ENCODE measurements at places on chromosomes 6 and 20.

GRCh38 chr6:3813150-3813780, 35.9 kb upstream of the FAM50B start:
- H3K27ac ChIP-seq, result no peak overlapping the region
- H3K27me3 ChIP-seq, result no peaks in the 10 kb centered on the region
- H3K36me3 ChIP-seq, result no peaks in the 10 kb centered on the region
- no peak for DNase-seq
- H3K4me3 ChIP-seq, result no peak overlapping the region

DNA sequence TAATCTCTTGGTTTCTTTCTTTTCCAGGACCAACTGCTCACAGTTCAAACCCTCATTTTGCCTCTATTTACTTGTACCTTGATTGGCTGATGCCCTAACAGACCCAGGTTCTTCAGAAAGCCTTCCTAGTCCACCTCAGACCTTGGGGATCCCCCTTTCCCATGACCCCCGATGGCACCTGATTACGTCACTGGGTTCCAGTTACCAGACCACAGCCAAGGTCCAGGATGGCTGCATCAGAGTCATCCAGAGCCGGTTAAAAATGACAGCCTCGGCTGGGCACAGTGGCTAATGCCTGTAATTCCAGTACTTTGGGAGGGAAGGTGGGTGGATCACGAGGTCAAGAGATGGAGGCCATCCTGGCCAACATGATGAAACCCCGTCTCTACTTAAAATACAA, 4.5 kb downstream of the HLA-DOA start:
- no peak overlapping the region for H3K4me3 ChIP-seq
- no peak overlapping the region for H3K27ac ChIP-seq
- peaks cover 2% of the 10 kb centered on the region for H3K4me1 ChIP-seq
- H3K36me3 ChIP-seq, result no peaks in the 10 kb centered on the region
- DNase-seq, result no peak

- no peak for DNase-seq
- no peak overlapping the region for H3K4me3 ChIP-seq
- H3K4me1 ChIP-seq, result no peaks in the 10 kb centered on the region
- H3K36me3 ChIP-seq, result no peaks in the 10 kb centered on the region
- no peak overlapping the region for H3K27ac ChIP-seq
These were observed 6.8 kb downstream of the SASH1 start for GRCh38 chr6:148349466-148349865.

GRCh38 chr6:14217728-14218518, 100.4 kb downstream of the CD83 start:
- H3K27ac ChIP-seq, result no peak overlapping the region
- H3K4me3 ChIP-seq, result no peak overlapping the region
- H3K4me1 ChIP-seq, result peaks cover 1% of the 10 kb centered on the region
- no peaks in the 10 kb centered on the region for H3K27me3 ChIP-seq

DNA sequence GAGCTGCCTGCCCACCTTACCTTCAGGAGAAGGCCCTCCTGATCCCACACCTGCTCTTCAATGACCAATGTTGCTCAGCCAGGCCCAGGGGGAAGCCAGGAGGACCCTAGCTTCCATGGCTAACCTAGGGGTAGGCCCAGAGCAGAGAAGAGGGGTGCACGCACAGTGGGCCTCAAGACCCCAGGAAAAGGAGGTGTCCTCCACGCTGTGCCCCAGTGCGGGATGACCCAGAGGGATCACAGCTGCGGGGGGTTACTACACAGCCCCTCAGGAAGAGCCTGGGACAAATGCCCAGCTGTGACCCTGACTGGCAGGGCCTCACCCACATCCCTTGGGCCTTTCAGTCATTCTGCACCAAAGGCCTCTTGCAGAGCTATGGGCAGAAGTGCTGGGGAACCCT, 31.6 kb upstream of the APMAP start:
- no peak overlapping the region for H3K27ac ChIP-seq
- peaks cover 8% of the 10 kb centered on the region for H3K4me1 ChIP-seq
- H3K4me3 ChIP-seq, result no peak overlapping the region
- no peaks in the 10 kb centered on the region for H3K27me3 ChIP-seq

GRCh38 chr6:29834564-29835436, 7.2 kb downstream of the HLA-G start:
- H3K4me3 ChIP-seq, result no peak overlapping the region
- H3K36me3 ChIP-seq, result no peaks in the 10 kb centered on the region
- DNase-seq, result no peak

DNA sequence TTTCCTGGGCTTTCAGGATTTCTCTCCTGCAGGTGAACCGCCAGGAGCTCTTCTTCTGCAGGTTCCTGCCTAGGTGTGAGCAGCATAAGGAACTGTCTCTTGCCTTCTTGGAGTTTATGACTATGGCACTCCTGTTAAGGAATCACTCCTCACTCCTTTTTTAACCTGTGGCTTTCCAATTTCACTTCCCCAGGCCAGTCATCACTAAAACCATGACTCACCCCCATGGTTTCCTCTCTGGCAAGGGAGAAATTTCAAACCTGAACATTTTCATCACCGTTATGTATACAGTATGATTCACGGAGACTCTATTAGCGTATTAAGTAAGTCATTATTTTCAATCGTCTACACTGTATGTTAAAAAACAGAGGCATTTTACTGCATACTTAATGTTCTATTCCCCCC, 78.2 kb upstream of the ARID1B start:
- H3K27ac ChIP-seq, result no peak overlapping the region
- no peaks in the 10 kb centered on the region for H3K27me3 ChIP-seq
- DNase-seq, result no peak
- no peak overlapping the region for H3K4me3 ChIP-seq
- no peaks in the 10 kb centered on the region for H3K36me3 ChIP-seq

DNA sequence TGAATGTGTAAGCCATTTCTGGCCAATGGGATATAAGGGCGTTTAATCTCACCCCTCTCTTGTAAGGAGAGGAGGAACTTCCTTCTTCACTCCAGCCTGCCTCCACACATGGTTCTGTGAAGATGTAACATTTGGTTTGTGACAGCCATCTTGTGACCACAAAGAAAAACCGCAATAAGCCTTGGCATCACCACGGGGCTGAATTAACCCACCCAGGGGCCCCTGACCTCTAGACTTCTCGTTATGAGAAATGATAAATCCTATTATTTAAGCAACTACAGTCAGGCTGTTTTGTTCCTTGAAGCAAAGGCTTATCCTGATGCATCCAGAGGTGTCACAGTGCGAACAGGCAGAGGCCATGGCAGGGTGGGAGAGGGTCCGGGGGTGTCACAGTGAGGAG, 139.7 kb downstream of the CDC5L start:
- H3K27ac ChIP-seq, result no peak overlapping the region
- H3K27me3 ChIP-seq, result no peaks in the 10 kb centered on the region
- no peaks in the 10 kb centered on the region for H3K4me1 ChIP-seq
- no peak overlapping the region for H3K4me3 ChIP-seq
- H3K36me3 ChIP-seq, result no peaks in the 10 kb centered on the region

GRCh38 chr6:37820718-37821079, 1.2 kb downstream of the ZFAND3 start:
- H3K36me3 ChIP-seq, result no peaks in the 10 kb centered on the region
- DNase-seq, result no peak
- peak overlapping the region; percentile 88 for H3K4me3 ChIP-seq
- H3K27ac ChIP-seq, result no peak overlapping the region
- peaks cover 12% of the 10 kb centered on the region for H3K4me1 ChIP-seq

GRCh38 chr6:26372308-26373144, 7.5 kb downstream of the BTN3A2 start:
- no peak overlapping the region for H3K4me3 ChIP-seq
- H3K4me1 ChIP-seq, result no peaks in the 10 kb centered on the region
- DNase-seq, result no peak
- H3K27me3 ChIP-seq, result no peaks in the 10 kb centered on the region
- no peak overlapping the region for H3K27ac ChIP-seq
- H3K36me3 ChIP-seq, result no peaks in the 10 kb centered on the region

DNA sequence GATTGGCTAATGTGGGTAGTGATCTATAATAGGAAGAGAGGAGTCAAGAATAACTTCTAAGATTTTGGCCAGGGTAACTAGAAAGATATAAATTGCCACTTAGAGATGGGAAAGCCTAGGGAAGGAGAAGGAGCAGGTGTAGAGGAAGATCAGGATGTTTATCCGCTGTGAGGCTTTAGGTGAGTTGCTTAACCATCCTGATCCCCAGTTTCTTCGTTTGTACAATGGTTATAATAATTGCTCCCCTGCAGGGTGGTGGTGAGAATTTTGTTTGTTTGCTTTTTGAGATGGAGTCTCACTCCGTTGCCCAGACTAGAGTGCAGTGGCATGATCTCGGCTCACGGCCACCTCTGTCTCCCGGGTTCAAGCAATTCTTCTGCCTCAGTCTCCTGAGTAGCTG, 2.4 kb upstream of the MYMX start:
- no peak overlapping the region for H3K4me3 ChIP-seq
- peaks cover 5% of the 10 kb centered on the region for H3K4me1 ChIP-seq
- H3K27ac ChIP-seq, result no peak overlapping the region

DNA sequence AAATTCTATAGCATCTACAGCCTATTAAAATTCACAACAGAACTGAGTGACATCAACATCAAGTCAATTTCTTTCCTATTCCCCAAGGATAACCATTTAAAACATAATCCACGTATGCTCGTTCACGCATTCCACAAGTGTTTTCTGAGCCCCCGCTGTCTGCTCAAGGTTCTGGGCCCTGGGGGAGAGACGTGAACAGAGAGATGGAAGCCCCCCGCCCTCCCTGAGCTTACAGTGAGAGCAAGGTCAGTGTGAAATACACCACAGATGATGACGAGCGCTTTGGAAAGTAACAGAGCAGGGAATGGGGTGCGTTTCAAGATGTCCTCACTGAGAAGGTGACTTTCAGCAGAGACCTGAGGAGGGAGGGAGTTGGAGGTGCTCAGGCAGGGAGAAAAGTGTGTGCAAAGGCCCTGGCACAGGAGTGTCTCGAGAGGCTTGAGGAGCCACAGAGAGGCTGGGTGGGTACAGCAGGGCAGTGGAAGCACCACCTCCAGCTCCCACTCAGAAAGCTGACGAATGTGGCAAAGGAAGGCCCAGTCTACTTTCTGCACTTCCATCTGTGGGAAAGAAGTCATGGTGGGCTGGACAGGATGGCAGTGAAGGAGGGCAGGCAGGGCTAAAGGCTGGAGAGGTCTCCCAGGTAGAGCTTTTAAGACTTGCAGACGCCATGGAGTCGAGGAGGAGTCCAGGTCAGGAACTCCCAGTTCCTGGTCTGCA, 88.3 kb downstream of the DLL1 start:
- no peak for DNase-seq
- H3K27ac ChIP-seq, result no peak overlapping the region
- H3K4me3 ChIP-seq, result no peak overlapping the region
- H3K27me3 ChIP-seq, result no peaks in the 10 kb centered on the region
- H3K4me1 ChIP-seq, result no peaks in the 10 kb centered on the region

- no peaks in the 10 kb centered on the region for H3K36me3 ChIP-seq
- no peak overlapping the region for H3K4me3 ChIP-seq
- H3K27ac ChIP-seq, result no peak overlapping the region
- H3K27me3 ChIP-seq, result no peaks in the 10 kb centered on the region
- H3K4me1 ChIP-seq, result peaks cover 13% of the 10 kb centered on the region
- no peak for DNase-seq
These were observed 13.8 kb downstream of the BICRAL start for GRCh38 chr6:42795651-42796050.

DNA sequence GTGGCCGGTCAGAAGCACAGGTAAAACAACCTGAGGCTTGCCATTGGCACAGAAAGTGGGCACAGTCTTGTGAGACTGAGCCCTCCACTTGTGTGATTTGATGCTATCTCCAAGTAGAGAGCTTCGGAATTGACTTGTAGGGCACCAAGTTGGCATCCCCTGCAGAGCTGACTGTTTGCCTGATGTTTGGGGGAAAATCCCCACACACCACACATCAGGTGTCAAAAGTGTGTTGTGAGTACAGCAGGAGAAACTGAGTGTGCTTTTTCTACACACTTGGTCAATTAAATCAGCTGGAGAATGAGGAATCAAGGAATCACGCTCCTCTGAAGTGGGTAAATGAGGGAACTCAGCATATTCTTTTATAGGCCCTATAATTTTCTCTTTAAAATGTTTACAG, 989 bp downstream of the SERINC3 start:
- H3K4me3 ChIP-seq, result peak overlapping the region; percentile 99
- no peak for DNase-seq
- H3K4me1 ChIP-seq, result peaks cover 13% of the 10 kb centered on the region
- no peaks in the 10 kb centered on the region for H3K36me3 ChIP-seq
- peak overlapping the region; percentile 95 for H3K27ac ChIP-seq
- no peaks in the 10 kb centered on the region for H3K27me3 ChIP-seq

GRCh38 chr6:133877116-133877515, 11.8 kb upstream of the TCF21 start:
- H3K27ac ChIP-seq, result no peak overlapping the region
- no peaks in the 10 kb centered on the region for H3K36me3 ChIP-seq
- H3K4me3 ChIP-seq, result peak overlapping the region; percentile 3
- DNase-seq, result no peak

GRCh38 chr6:149217466-149217888, 100.0 kb upstream of the TAB2 start:
- no peaks in the 10 kb centered on the region for H3K36me3 ChIP-seq
- H3K27ac ChIP-seq, result no peak overlapping the region
- H3K4me1 ChIP-seq, result peaks cover 3% of the 10 kb centered on the region
- H3K27me3 ChIP-seq, result no peaks in the 10 kb centered on the region
- no peak for DNase-seq

GRCh38 chr6:160812097-160812496, 110.1 kb downstream of the PLG start:
- H3K4me3 ChIP-seq, result no peak overlapping the region
- no peak overlapping the region for H3K27ac ChIP-seq
- H3K36me3 ChIP-seq, result no peaks in the 10 kb centered on the region
- H3K4me1 ChIP-seq, result no peaks in the 10 kb centered on the region
- no peak for DNase-seq

GRCh38 chr6:19052219-19052618, 665.1 kb downstream of the RNF144B start:
- no peak overlapping the region for H3K27ac ChIP-seq
- no peak overlapping the region for H3K4me3 ChIP-seq
- H3K4me1 ChIP-seq, result no peaks in the 10 kb centered on the region
- H3K36me3 ChIP-seq, result no peaks in the 10 kb centered on the region
- no peak for DNase-seq

- H3K27me3 ChIP-seq, result no peaks in the 10 kb centered on the region
- H3K36me3 ChIP-seq, result no peaks in the 10 kb centered on the region
- no peak overlapping the region for H3K4me3 ChIP-seq
- H3K27ac ChIP-seq, result no peak overlapping the region
These were observed 20.2 kb upstream of the RREB1 start for GRCh38 chr6:7087491-7087979.

DNA sequence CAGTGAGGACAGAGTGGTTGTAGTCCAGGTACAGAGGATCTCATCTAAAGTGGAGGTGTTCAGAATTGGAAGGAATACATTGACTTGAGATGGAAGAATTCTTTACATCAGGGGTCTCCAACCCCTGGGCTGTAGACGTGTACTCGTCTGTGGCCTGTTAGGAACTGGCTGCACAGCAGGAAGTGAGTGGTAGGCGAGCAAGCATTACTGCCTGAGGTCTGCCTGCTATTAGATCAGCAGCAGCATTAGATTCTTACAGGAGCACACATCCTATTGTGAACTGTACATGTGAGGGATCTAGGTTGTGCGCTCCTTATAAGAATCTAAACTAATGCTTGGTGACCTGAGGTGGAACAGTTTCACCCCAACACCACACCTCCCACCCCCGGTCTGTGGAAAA, 121.1 kb downstream of the CDKAL1 start:
- no peaks in the 10 kb centered on the region for H3K27me3 ChIP-seq
- H3K27ac ChIP-seq, result no peak overlapping the region
- H3K4me1 ChIP-seq, result no peaks in the 10 kb centered on the region
- no peaks in the 10 kb centered on the region for H3K36me3 ChIP-seq
- DNase-seq, result no peak

GRCh38 chr6:45702849-45703739, 312.6 kb downstream of the CLIC5 start:
- no peak overlapping the region for H3K4me3 ChIP-seq
- no peaks in the 10 kb centered on the region for H3K27me3 ChIP-seq
- H3K36me3 ChIP-seq, result no peaks in the 10 kb centered on the region
- DNase-seq, result no peak
- H3K4me1 ChIP-seq, result no peaks in the 10 kb centered on the region
